ENCODE measurements at places on chromosomes 4 and X. TPM values are rescaled to one million over a fixed set of nuclear protein-coding genes. Genes with fewer than 3 reads are reported as not detected.

Gene PCDH7
- 56.5 TPM for total RNA-seq

Gene TREX2
- 2.9 TPM for total RNA-seq

DNA sequence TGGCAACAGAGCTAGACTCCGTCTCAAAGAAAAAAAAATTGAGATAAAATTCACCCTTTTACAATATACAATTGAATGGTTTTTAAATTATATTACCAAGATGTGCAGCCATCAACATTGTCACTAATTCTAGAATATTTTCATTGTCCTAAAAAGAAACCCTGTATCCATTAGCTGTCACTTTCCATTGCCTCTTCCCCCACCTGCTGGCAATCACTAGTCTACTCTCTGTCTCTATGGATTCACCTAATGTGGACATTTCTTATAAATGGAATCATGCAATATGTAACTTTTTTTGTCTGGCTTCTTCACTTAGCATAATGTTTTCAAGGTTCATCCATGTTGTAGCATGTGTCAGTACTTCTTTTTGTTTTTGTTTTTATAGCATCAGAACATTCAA is 20.8 kb downstream of the ABHD18 start:
- H3K4me1 ChIP-seq = no peaks in the 10 kb centered on the region
- H3K27me3 ChIP-seq = no peaks in the 10 kb centered on the region
- H3K36me3 ChIP-seq = no peaks in the 10 kb centered on the region
- DNase-seq = no peak

- H3K36me3 ChIP-seq = no peaks in the 10 kb centered on the region
- H3K4me1 ChIP-seq = no peaks in the 10 kb centered on the region
- no peak for DNase-seq
- H3K27me3 ChIP-seq = no peaks in the 10 kb centered on the region
Observed at GRCh38 chrX:141341341-141341740, 99.0 kb upstream of the SPANXC start.

DNA sequence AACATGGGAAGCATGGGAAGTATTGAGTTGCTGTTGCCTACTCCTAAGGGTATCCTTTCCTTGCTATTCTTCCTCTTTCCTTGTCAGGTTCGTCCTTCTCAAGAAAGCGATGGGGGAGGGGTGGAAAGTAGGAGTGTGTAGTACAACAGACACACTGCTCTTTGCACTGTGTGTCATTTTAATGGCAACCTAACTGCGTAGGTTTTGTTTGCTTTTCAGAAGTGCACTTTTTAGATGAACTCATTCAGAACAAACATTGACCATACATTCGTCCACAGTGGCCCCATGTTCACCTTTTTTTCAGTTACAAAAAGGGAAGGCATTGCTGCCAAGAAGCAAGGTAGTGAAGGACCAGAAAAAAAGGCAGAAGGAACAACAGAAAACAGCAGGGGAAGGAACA is 10.2 kb upstream of the YIPF6 start:
- H3K27me3 ChIP-seq = no peaks in the 10 kb centered on the region
- no peaks in the 10 kb centered on the region for H3K36me3 ChIP-seq
- H3K4me1 ChIP-seq = no peaks in the 10 kb centered on the region
- no peak overlapping the region for H3K27ac ChIP-seq
- H3K4me3 ChIP-seq = no peak overlapping the region

Gene SPANXN3
- not detected for total RNA-seq

GRCh38 chr4:508675-509638 is 9.9 kb downstream of the PIGG start:
- H3K4me1 ChIP-seq = no peaks in the 10 kb centered on the region
- H3K27ac ChIP-seq = no peak overlapping the region
- DNase-seq = no peak
- no peak overlapping the region for H3K4me3 ChIP-seq

All from uterus (tissue), 4 donors.